ENCODE measurements at places on chromosomes 5 and 9.

DNA sequence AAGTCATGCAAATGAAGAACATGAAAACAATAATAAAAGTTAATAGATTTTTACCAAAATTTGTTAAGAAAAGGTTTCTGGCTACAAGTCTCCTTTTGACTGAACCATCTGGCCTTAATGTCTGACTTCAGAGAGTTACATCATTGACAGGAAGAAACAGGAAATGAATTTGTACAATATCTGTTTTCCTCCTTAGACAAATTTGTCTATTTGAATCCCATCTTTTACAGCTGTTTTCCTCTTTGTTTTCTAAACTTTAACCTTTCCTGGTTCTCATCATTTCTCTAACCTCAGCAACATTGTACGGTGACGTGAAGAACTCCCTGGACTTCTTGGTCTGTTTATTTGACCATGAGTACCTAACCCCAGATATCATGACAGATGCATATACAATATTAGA, 567.5 kb upstream of the RIOK2 start:
- no peak for DNase-seq

DNA sequence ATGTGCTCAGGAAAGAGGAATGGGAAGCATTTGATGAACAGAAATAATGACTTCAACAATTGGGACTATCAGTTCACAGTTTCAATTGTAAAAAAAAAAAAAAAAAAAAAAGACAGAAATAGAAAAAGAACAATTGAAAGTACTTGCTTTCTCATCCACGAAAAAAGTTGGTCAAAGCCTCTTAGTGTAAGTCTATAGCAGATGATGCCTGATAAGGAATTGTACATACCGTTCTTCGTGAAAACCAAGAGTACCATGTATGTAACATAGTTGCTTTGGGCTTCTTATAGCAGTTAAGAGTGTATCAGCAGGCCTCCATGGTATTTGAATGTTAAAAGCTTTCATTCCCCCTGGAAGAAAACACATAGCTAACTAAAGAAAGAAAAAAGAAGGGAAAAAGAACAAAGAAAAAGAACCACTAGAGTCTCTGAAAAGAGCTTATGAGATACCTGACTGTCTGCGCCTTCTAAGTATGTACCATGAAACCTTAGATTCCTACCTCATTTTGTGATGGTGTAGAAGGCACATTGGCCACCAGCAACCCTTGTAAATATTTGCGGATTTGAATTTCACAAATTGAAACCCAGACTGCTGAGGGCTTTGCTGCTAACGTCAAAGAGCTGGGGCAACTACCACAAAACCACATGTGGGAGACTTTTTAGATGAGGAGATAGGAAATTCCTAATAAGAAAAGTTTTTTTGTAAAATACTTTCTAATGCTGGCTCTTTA, 75.2 kb downstream of the TMC1 start:
- no peak for DNase-seq

GRCh38 chr5:93894601-93895354, 153.4 kb upstream of the POU5F2 start:
- no peak for DNase-seq

GRCh38 chr5:148376198-148376597, 7.6 kb upstream of the FBXO38 start:
- DNase-seq: no peak

- DNase-seq: no peak
These were observed 154.5 kb downstream of the DROSHA start for GRCh38 chr5:31377274-31377946.

GRCh38 chr9:72134801-72135200, 14.4 kb upstream of the GDA start:
- no peak for DNase-seq

DNA sequence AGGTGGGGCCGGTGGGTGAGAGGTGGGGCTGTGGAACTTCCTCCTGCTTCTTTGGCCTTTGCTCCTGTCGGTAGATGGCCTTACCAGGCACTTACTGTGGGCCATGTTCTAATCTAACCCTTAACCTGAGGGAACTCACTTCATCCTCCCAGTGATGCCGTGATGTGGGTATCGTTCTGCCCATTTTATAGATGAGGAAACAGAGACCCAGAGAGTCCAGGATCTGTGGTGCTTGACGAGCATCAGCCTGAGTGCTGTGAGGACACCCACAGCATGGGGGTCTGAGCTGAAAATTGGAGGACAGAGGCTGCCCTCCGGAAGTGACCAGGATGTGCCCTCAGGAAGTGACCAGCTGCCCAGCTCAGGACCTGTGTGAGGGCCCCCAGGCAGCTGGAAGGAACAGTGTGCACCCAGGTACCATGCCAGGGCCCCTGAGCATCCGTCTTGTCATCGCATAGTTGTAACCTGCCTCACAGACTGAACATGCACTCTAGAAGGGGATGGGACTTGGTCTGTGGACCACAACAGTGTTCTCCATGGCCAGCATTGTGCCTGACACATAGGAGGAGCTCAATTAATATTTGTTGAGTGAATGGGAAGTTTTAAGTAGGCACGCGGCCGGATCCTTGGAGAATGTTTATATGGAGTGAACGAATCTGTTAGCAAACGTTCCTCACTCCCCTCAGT, 8.5 kb downstream of the NEK6 start:
- no peak for DNase-seq

DNA sequence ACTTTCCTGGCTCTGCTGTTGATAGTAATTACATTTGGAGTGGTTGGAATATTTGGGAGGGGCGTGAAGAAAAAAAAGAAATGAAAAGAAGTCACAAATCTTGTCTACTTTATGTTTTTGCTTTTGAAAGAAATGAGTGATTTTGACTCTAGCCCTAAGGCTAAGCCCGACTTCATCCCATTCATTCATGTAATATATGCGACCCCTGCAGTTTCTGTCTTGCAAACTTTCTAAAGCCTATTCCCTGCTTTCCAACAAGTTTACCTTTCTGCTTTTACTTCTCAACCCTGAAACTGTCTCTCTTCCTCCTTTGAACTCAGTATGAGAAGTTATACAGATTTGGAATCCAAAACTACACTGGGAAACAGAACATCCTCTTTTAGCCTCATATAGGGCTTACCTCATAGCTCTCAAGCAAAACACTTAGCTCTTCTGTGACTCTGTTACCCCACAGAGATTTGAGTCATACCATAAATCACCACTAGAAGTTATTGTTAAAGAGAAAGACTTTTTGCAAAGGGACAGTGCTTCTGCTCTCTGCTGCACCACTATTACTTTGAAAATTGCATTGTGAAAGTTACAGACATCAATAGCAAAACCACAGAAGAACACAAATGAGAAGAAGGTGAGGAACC, 1.6 kb downstream of the CFAP95 start:
- DNase-seq: no peak

DNA sequence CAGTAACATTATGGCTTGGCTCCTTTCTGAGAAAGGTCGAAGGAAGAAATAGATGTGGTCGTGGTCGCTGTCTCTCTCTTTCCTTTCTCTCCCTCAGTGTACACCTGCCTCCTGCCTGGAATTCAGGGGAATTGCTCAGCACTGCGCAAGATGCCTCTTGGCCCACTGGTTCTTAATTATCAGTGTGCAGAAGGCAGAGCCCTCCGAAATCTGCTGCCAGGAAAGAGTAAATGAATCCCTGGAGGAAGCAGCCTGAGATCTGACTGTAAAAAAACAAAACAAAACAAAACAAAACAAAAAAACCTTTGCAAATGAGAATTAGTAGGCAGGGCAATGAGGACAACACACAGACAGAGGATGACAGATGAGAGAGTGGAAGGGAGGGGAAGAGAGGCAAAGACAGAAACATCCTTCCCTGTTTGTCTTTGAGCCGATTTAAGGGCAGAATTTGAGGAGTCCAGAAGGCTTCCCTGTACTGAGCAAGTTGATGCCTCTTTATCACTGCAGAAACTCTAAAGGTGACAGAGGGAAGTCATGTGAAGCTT, 113.8 kb upstream of the PUM3 start:
- DNase-seq: no peak

DNA sequence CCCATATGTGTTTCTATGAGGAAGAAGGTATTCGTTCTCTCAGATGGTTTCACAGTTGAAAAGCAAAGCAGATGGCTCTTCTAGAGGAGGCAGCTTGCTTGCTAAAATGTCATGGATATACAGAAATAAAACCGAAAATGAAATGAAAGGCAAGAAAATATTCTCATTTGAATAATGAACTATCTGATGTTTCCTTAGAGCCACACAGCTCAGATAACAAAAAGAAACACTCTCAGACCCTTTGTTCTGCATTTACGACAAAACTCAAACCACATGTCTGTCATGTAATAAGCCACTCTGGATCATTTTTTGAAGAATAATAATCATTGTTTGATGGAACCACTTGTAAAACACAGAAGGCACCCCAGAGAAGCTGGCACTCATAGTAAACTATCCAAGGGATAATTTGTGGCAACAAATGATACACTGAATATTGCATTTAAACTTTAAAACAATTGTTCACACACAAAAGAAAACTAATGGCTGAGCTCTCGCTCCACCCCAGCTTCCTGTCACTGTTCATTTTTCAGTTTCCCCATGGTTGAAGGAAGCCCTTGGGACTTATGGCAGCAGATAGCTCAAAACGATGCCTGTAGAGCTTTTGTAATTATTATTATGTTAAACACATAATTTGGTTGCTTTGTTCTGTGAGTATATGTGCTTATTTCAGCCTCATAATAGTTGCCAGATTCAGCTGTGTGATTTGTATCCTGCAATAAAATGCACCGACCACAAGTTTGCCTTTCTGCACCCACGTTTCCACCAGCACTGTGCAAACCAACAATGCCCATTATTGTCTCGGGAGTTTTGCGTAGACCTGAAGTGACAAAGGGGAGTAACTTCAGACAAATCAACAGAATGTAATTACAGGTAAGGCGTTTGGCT, 256.0 kb downstream of the TMEM167A start:
- DNase-seq: no peak

DNA sequence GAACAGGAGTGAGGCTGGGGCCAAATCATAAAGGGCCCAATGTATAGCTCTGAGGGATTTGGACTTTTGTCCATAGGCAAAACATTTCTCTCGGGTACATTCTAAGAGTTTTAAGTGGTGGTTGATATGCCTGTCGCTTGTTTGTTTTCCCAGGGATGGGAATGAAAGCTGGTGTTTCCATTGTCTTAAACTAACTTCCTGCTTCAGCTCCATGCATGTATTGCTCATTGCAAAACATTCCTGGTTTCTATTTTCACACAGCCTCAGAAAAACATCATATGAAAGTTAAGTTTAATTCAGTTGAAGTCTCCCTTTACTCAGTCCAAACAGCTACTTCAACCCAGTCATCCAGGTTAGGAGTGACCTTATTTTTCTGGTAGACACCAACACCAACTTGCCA, 235.0 kb downstream of the ACTL7B start:
- no peak for DNase-seq

Measured in activated gamma-delta T cell treated with anti-CD3 and anti-CD28 coated beads, Interleukin-2, amount 50 U/mL, for 16 hours (primary cell).